ENCODE measurements at places on chromosomes 3 and 15. TPM values are rescaled to one million over a fixed set of nuclear protein-coding genes. Genes with fewer than 3 reads are reported as not detected.
A peak's percentile ranks its signal among the peaks of the same experiment; 100 is the strongest.

PPP1R14D gene
- total RNA-seq, result not detected

FAH gene
- total RNA-seq, result 15.3 TPM

TOP2B gene
- 327 TPM for total RNA-seq

CKMT1A gene
- total RNA-seq, result 1.7 TPM

GP9 gene
- total RNA-seq, result not detected

PPM1L gene
- 25.2 TPM for total RNA-seq

GPR27 gene
- total RNA-seq, result 18.3 TPM

DNA sequence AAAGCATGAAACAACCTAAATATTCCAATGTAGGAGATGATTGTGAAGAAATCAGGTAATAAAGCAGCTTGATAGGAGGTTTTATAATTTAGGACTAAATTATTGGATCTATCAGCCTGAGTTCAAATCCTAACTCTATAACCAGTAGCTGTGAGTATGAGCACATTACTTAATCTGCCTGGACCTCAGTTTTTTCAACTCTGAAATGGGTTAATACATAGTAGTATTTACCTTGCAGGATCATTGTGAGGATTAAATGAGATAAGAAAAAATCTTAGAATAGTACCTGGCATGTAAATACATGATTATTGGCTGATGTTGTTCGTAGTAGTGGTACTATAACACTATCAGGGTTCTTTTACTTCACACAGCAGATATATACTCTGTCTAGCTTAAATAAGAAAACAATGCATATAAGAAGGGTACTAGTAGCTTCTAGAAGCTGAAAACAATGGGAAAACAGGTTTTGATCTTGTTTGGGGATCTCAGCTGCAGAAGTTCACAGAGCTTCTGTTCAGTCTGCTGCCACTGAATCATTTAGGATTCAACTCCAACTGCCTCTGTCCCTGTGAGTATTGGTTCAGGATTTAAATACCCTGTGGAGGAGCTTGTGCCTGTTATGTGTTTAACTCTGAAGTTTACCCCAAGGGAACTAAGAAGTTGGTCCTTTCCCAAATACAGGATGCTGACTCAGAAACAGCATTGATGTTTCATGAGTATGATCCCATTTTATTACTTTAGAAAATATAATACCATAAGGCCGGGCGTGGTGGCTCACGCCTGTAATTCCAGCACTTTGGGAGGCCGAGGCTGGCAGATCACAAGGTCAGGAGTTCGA is 34.2 kb downstream of the KAT2B start:
- DNase-seq, result no peak

DNA sequence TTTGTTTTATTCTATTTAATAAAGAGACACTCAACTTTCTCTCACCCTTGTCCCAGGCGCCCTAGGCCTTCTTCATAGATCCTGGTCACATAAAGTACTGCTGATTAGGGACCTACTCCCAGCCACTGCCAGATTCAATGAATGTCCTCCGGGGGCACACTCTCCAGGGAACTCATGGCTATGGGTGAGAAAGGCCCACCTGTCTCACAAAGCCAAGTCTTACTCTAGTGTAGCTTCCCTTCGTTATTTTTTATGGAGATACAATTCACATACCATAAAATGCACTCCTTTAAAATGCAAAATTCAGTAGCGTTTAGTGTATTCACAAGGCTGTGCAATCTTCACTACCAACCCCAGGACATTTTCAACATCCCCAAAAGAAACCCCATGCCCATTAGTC is 87.8 kb downstream of the ADCY5 start:
- no peak for DNase-seq

DNA sequence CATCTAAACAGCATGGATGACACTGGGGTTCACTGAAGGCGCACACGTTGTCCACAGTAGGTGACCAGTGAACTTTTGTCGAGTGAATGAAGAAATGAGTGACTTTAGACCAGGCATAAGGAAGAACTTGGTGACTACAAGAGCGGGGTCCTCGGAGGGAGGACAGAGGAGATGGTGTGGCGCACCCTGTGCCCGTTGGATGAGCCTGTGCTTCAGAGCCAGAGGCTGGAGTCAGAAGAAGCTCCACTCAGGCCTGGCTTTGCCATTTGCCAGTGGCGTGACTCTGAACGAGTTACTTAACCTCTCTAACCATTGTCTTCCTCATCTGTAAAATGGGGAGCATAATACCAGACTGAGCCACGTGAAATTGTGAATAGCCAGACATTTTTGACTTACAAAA is 42.2 kb downstream of the MUC4 start:
- no peak for DNase-seq

DNA sequence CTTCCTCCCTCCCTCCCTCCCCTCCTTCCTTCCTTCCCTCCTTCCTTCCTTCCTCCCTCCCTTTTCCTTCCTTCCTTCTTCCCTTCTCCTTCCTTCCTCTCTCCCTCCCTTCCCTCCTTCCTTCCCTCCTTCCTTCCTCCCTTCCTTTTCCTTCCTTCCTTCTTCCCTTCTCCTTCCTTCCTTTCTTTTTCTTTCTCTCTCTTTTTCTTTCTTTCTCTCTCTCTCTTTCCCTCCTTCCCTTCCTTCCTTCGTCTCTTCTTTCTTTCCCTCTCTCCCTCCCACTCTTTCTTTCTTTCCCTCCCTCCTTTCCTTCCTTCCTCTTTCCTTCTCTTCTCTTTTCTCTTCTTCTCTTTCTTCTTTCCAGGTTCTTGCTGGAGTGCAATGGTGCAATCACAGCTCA is 1.9 kb upstream of the ZNF662 start:
- DNase-seq, result no peak

DNA sequence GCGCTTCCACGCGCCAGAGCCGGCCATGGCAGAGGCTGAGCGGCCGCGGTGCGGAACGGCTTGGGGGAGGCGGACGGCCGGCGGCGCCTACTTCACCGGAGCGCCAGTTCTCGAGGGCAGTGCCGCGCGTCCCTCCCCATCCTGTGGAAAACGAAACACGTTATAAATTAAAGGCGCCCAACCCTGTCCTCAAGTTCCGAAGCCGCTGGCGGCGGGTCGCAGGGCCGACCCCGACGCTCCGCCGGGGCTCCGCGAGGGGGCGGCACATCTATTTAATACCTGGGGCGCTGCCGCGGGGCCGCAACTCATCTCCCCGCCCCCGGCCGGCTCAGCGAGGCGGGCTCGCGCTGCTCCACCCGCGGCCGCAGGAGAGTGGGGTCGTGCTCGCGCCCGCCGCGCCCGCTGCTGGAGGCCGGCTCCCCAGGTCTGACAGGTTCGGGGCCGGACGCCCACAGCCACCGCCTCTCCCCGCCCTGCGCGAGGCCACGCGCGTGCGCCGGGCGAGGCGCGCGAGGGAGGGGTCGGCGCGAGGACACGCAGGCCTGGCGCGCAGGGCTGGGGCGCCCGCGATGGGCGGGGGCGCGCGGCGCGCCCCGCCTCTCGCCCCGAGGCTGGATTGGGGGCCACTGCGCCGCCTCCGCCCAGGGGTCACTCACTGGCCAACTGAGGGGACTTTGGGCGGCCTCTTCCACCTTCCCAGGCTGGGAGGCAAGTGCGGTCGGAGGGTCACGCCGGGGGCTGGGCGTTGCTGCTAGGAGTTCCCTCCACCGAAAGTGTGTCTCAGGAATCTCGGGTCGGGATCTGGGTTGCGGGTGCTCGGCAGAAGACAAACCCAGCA is at the start of gene SLC30A4:
SLC30A4 (minus strand) TSS at position 428 of the 838 bp plus-strand sequence; CDS start at position 27, 401 bp downstream.
- DNase-seq, result peak; percentile 81

DNA sequence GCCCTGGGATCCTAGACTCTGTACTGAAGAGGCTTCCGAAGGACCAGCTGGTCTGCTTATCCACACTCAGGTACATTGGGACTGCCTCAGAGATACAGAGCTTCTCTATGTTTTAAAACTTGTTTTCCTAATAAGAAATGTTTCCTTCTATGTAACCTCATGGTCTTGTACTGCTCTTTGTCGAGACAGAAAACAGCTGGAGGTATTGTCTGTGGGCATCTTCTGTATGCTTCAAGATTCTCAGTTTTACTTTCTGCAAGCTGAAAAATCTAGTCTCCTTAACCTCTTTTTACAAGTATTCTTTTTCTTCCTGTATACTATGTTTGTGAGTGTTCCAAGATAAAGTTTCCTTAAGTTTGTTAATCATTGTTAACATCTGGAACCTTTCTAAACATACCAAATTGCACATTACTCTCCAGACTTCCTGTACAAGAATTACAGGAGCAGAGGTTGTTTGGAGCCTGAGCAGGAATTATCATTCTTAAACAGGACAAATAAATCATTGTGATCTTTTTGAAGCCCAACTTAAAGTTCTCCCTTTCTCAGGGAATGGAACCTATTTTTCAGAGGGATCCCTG is 358.3 kb upstream of the CFAP20DC start:
- DNase-seq, result no peak

DNA sequence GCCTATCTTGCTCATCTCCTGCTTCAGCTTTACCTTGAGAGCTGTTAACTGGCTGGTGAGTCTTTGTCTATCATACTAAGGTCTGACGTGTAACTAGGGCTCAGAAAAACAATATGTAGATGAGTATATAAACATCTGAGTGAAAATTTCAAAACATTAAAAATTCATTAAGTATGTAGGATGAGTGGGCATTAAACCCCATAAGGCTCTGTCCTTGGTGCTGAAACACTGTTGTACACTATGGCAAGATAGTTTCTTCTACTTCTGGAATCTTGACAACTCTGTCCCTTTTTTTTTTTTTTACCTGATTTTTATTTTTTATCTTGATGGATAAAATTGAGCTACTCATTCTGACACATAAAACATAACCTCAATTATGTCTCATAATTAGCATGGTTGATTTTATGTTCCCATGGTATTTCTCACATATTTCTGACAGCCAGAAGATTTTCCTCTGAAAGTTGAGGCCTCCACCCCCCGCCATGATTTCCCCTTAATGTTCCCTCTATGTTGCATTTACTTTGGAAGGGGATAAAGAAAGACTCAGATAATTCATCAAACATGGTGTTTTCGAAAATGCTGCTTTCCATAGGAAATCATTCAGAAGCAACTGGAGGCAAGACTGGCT is 54.3 kb downstream of the DGKG start:
- peak; percentile 80 for DNase-seq

GRCh38 chr3:179265875-179266274 is 15.0 kb upstream of the KCNMB3 start:
- DNase-seq, result no peak

GRCh38 chr3:156787001-156787400 is 39.2 kb upstream of the LEKR1 start:
- no peak for DNase-seq

DNA sequence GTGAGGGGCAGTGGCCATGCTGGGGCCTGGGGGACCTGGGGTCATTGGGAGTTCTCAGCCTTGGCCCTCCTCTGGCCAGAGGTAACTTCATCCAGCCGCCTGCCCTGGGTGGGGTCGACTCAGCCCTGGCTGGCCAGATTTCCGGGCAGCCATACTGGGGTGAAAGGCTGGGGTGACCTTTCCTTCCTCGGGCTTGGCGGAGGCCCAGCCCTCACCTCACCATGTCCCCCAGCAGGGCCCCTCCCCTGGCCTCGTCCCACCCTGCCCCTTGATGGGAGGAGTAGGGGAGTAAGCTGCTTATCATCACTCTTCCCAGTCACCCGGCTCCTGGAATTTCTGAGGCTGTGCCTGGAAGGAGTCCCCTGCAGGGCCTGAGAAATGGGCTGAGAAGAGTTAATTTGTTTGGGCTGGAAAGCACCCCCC is 5.4 kb downstream of the SEMA3F start:
- peak; percentile 54 for DNase-seq

DNA sequence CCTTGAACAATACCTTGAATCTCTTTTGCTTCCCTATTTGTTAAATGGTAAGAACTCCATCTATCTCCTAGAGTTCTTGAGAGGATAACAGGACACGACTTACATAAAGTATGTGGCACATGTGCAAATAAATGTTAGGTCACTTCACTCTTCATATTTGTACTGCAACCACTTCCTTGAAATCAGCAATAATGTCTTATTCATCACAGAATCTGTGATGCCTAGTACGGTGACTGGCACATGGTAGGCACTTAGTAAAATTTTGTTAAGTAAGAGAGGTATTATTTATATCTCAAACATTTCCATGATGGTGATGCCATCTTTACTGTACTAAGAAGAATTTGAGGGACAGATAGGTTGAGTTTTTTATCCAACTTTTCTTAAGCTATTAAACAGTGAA is 14.3 kb downstream of the CD47 start:
- no peak for DNase-seq

- DNase-seq, result peak; percentile 48
Measured at GRCh38 chr3:137035631-137036030, 77.8 kb downstream of the IL20RB start.

- no peak for DNase-seq
Measured at GRCh38 chr3:42504334-42505127, 2.1 kb downstream of the VIPR1 start.

Data from neural progenitor cell (in vitro differentiated cells).